ENCODE measurements at places on chromosomes 1 and 21.

GRCh38 chr1:22793647-22794046, 83.0 kb downstream of the EPHB2 start:
- DNase-seq: no peak

GRCh38 chr1:98112626-98113025, 191.8 kb upstream of the DPYD start:
- DNase-seq: no peak

DNA sequence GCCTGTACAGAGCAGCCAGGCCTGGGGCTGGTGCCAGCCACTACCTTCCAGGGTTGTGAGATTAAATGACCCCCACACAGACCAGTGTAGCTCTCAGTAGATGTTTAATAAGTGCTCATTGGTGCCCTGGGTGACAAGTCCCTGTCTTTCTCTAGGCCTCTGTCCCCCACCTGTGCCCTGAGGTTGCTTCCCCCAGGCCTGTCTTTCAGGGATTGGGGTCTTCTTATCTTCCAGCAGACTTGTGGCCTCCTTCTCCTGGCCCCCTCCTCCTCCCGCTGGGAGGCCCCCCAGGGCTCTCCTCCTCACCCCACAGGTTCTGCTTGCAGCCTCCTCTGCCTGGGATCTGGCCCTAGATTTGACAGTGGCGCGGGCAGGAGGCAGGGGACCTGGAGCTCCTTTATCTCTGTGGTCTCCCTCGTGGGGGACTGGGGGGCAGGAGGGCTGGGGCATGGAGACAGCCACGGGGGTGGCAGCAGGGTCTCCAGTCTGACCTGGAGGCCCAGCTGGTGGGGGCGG, 40.3 kb downstream of the EPHA2 start:
- no peak for DNase-seq

DNA sequence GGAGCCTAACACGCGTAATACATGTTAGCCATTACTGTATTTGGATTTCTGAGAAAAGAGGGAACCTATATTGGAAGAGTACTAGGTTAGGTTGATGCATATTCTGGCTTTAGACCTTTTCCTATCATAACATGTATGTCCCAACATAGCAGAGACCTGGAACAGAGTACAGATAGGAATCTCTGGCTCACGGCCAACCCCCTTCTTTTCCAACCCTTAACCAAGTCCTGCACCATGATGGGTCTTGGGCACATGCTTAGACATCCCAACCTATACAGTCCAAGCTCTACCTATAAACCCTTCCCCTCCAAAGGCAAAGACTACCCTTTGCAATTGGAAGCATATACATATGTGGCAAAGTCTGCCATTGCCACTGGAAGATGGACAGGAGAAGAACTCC, 227.9 kb downstream of the TM2D1 start:
- DNase-seq: no peak

GRCh38 chr1:167689567-167689920, 32.2 kb upstream of the MPZL1 start:
- DNase-seq: no peak

DNA sequence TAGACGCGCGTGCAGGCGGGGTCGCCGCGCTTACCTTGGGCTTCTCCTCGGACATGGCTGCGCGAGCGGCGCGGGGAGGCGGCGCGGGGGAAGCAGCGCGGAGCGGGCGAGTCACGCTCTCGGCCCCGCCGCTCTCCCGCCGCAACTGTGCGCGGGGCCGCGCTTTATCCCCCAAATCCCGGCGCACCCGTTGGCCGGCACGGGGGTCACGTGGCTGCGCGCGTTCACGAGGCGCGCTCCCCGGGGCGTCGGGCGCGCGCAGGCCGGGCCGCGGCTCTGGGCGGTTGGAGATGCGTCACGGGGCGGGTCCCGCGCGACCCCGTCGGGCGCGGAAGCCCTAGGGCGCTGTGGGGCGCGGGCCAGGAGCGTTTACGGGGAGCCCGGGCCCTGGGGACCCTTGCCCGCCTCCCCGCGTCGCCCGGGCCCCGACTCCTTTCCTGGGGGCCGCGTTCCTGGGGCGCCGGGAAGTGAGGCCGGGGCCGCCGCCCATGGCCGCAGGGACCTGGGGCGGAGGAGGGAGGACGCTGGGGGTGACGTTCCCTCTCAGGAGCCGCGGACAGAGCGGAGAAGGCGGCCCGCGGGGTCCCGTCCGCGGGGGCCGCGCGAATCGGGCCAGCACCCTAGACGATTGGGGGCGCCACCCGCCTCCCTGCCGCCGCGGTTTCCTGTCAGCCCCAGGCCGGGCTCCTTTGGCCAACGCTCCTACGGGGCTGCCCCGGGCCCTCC, at the start of gene SUMO3:
SUMO3 (minus strand) TSS at position 149 of the 726 bp plus-strand sequence; CDS start at position 55, 94 bp downstream.
- DNase-seq: peak; percentile 43

- DNase-seq: no peak
These were observed 786.6 kb upstream of the RGS18 start for GRCh38 chr1:191371626-191372025.

DNA sequence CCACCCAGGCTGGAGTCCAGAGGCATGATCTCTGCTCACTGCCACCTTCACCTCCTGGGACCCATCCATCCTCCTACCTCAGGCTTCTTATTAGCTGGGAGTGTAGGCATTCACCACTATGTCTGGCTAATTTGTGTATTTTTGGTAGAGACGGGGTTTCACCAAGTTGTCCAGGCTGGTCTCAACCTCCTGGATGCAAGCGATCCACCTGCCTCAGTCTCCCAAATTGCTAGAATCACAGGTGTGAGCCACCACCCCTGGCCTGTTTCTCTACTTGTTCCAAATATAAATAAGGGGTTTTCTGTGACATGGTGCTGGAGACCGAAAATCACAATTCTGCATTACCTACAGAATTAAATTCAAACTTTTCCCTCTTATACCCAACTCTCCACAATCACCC, 36.6 kb upstream of the HSD3B1 start:
- no peak for DNase-seq

- no peak for DNase-seq
These were observed 545.9 kb downstream of the SMYD3 start for GRCh38 chr1:245961137-245961540.

GRCh38 chr1:156618853-156619581, at the start of gene HAPLN2:
Gene HAPLN2 (plus strand): TSS chr1:156619415. CDS start chr1:156623491, 4,076 bp downstream.
- DNase-seq: no peak

DNA sequence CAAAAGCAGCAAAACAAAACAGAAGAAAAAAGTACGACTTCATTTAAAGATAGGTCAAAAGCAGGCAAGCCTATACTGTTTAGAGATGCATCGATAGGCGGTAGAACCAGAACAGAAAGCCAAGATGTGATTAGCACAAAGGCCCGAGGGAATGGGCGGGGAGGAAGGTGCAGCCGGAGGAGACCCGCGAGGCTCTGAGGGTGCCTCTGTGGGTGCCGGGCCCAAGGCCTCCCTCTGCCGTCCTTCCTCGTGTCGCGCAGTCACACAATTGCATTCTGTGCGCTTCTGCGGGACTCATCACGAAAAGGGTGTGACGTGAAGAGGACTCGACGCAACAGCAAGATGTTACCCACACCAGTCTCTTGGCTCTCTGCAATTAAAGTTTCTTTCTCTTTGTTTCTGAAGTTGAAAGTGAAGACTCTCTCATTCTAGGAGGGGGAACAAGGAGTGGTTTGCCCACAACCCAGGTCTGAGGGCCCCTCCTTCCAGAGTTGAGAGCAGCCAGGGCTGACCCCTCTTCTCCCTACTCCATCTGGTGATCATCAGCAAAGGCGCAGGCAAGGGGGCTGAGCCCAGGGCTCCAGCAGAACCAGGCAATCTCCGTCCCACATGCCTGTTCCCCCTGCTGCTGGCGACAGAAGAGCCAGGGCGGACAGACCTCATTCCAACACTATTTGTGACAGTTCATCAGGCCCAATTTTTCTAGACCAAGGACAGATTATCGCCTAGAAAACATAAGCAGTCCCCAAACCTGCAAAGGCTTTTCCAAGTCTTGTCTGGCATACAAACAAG, 41.0 kb downstream of the NPHP4 start:
- DNase-seq: no peak

GRCh38 chr1:198664068-198664788, 25.4 kb downstream of the PTPRC start:
- DNase-seq: no peak

DNA sequence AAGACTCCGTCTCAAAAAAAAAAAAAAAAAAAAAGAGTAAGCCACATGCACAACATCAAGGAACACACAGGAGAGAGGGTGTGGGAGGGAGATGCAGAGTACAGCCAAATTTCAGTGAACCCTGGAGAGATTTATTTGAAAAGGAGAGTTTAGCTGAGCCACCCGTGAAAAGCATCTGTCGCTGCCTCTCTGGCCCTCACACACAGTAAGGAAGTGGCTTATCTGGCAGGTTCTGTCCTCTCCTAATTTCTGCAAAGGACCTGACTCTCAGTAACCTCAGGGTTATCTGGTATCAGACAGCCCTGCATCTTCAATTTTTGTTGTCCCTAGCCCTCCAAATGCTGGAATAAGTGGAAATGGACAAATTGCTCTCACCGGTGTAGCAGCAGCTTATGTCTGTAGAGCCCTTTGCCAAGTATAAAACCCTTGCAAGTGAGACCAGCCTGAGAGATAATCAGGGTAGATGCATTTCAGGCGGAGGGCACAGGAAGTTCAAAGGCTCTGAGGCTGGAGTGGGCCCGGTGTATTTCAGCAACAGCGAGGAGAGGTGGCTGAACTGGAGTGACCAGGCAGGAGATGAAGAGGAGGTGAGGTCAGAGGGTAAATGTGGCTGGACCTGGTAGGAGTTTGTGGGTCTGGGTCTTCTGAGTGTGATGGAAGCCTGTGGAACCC, 16.7 kb upstream of the IL10RB start:
- no peak for DNase-seq

DNA sequence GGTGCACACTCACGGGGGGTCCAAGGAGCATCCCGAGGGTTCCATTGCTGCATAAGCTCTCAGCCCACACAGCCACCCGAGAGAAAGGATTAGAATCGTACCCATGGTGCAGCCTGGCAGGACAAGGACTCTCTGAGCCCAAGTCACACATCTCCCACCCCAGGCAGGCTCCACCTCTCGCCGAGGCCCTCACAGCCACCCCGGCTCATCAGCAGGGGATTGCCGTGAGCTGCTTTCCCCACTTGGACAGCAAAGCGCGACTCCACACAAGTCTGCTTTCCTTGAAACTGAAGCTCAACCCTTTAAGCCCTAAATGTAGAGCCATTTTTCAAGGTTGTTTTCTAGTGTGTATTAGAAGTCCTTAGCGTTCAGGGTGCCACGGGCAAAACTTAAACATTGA, 306.4 kb upstream of the VAMP3 start:
- DNase-seq: no peak

DNA sequence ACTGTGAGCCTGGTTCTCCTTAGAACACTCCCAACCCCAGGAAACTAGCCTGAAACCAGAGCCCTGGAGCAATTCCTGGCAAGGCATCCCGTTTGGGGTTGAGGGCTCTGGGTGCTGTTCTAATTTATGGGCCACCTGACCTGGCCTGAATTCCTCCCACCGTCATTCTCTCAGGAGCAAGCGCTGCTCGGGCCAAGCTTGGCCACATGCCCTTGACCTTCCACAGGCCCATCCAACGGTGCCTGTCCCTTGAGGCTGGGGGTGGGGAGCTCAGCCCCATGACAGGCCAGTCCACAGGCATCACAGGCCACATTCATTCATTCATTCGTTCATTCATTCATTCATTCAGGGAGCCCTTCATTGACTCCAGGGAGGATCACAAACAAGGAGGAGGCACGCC, 5.3 kb downstream of the PADI2 start:
- no peak for DNase-seq

- DNase-seq: no peak
These were observed 81.9 kb downstream of the FGGY start for GRCh38 chr1:59378621-59379370.

GRCh38 chr1:20430355-20431175, 55.4 kb downstream of the CAMK2N1 start:
- DNase-seq: no peak

DNA sequence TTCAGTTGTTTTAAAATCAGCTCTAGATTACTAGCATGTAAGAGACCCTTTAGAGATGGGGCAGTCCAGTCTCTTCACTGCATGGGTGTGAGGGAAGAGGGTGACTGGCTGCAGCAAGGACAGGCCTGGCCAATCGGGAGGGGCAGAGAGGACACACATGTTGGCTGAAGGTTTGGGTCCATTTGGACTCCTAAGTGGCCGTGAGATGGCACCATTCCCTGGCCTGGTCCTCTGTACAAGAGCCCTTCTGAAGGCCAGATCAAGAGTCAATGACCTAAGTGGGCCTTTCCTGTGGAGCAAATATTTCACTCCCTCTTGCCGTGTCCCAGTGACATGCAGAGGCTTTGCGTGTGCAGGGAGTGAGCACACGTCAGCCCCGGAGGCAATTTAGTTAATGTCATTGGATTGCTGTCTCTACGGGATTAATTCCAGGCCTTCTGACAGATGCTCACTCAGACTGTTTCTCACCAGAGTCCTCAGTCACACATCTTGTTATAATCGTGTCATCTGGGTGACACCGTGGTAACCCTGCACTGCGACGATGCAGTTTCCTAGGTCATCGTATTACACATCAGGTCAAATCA, 613.0 kb downstream of the NPHP4 start:
- no peak for DNase-seq

- no peak for DNase-seq
These were observed 241.5 kb downstream of the FOXD2 start for GRCh38 chr1:47679301-47679791.

- DNase-seq: no peak
These were observed 11.6 kb upstream of the ELAVL4 start for GRCh38 chr1:50097021-50097679.

GRCh38 chr1:24157918-24158481, 15.1 kb upstream of the IL22RA1 start:
- DNase-seq: no peak

DNA sequence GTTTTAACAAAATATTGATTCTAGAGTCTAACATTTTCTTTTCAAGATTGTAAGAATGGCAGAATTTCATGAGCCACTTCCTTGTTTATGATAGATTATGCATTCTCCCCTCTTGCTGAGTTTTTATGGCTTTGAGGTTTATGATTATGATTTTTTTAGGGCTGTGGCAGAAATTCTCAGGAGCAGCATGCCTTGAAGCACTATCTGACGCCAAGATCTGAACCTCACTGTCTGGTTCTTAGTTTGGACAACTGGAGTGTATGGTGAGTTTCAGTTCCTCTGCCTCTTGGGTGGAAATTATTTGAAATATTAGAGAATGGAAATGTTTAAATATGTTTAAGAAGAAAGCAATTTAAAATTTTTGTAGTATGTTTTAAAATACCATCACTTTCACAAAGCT, 10.2 kb downstream of the USP16 start:
- no peak for DNase-seq

GRCh38 chr21:42227909-42228708, 9.2 kb downstream of the ABCG1 start:
- DNase-seq: peak; percentile 43

DNA sequence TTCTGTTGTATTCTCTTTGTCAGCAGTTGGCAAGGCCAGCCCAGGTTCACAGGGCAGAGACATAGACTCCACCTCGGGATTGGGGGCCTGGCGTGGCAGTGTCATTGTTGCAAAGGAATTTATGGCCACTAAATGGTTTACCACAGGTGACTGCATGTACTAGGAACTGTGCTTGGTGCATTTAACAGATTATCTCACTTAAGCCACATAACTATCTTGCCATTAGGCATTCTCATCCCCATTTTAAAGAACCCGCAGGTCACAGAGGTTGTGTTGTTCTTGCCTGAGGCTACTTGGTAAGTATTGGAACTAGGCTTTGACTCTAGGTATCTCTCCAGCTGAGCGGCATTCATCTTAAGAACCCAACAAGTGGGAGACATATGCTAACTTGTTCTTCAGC, 9.7 kb downstream of the TLCD4 start:
- no peak for DNase-seq

GRCh38 chr1:223761411-223761810, 49.1 kb downstream of the CAPN2 start:
- DNase-seq: no peak

Measured in SW 1271 (cell line).